ENCODE measurements at places on chromosomes 12 and 14. TPM values are rescaled to one million over a fixed set of nuclear protein-coding genes. Genes with fewer than 3 reads are reported as not detected.

GRCh38 chr14:69768873-69769272, 1.9 kb downstream of the SRSF5 start:
- no peak for DNase-seq

DNA sequence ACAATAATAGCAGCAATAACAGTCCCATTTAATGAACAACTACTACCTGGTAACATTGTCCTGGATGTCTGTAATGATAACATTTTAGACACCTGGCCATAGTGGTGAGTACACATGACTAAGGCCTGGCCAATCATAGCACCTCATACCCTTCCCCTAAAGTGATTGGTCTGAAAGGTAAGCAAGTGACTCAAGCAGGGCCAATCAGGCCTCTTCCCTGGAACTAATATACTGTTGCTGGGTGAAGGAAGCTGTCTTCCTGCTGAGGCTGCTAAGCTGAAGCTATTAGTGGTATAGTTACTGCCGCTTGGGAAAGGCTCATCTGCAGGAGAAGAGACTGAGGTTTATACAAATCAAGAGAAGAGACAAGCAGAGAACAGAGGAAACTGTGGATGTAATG, 18.7 kb upstream of the NOS1 start:
- DNase-seq, result no peak

DNA sequence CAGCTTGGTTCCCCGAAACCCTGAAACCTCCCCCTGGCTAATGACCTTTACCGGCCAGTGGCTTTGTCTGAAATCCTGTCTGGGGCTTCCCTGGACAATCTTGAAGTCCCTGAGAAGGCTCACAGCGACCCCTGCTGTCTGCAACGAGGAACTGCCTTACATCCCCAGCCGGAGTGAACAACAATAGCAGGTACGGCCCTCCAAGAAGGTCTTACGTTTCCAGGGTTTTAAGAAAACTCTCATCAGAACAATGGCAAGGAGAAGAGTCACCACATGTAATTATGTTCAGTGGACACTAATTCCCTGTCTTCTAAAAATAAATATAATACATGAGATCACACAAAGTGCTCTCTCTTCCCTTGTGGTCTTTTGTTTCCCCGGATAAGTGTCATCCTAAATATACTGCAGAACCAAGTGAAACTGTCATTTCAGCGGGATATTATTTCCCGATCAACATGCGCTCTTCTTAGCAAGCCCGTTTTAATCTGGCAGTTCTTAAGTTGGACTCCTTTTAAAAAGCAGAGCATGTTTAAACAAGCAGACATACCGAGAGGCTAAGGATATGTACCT, 53.3 kb downstream of the RBM19 start:
- no peak for DNase-seq

GRCh38 chr14:100810861-100811461, 15.0 kb upstream of the MEG3 start:
- DNase-seq, result no peak

DNA sequence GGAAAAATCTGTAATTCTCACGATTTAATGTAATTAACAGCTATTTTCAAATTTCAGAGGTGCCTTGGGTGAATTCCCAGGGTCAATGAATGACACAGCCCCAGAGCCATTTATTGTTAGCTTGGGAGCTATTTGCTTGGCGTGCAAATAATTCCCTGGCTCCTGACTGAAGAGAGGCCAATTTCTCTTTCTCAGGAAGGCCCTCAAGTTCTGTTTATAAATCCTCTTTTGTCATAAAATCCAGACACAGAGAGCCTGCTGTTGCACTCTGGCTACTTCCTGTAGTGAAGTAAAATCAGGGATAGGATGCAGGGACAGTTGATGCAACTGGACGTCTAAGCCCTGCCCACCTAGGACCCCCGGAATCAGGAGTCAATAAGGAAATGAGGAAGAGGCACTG, 154.3 kb downstream of the TMX1 start:
- DNase-seq, result no peak

DNA sequence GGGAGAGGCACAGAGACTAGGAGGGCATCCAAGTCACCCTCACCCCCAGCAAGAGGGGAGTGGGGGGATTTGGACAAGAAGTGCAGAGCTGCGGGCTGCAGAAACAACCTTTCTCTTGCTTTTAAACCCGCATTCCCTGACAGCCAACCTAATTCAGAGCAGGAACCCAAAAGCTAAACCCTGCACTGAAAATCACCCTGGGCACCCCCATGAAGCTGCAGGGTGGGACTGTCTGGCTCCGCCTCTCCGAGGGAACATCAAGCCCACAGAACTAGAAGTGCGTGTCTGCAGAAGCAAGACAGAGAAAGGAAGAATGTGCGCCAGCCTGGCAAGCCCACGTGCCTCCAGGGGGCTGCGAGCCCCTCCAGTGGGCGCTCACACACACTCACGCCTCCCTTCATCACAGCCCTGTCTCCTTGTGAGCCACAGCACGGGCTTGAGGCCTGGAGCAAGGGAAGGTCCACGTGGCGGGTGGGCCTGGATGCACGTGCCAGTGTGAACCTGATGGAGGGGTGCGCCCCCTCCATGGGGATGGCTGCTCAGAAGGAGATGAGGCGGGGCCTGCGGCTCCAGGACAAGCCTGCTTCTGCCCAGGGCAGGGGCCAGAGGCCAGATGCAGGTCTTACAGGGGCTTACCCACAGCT, 27.8 kb upstream of the PNMA1 start:
- no peak for DNase-seq

GRCh38 chr14:22432348-22432976, 156.6 kb downstream of the DAD1 start:
- DNase-seq, result no peak

DNA sequence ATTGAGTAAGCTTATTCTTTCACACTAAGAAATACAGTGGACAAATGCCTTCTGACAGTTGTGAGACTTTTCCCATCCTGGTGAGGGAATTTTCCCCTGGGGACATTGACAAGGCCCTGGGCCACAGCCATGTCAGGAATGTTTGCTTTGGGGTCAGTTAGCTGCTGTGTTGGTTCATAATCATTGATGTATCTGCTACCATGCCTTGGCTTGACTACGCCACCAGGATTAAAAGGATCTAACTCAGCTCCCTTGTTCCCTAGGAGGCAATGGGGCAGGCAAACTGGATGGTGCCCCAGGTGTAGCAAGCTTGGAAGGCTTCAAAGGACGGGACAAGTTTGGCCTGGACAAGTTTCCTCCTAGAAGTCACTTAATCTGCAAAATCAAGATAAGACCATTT, 3.1 kb upstream of the CCDC88C start:
- DNase-seq, result no peak

- no peak for DNase-seq
These were observed 11.7 kb downstream of the FAM181A start for GRCh38 chr14:93938751-93939303.

Gene GPR65
- 0.57 TPM for total RNA-seq

Gene PLA2G1B
- total RNA-seq, result not detected

Measured in cardiac septum (tissue), 1 donor.